Activated CD4-positive, alpha-beta memory T cell treated with anti-CD3 and anti-CD28 coated beads for 36 hours (primary cell): ENCODE measurements at places on chromosomes 12 and 14.

GRCh38 chr12:8698879-8699278 is 1.1 kb downstream of the RIMKLB start:
- no peak for DNase-seq

DNA sequence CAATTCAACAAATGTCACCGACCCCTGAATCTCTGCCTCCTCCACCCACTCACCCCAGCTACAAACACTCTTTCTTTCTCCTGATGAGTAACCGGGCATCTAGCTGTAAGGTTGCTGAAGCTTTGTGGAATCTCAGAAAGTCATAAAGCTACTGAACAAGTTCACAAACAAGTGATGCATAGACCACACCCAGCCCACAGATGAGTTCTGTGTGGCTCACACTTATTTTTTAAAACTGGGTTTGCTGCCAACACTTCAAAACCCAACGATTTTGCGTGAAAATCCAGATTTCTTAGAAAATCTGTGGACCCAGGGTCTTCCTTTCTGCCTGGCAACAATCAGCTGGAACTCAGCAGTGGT is 96.1 kb downstream of the APAF1 start:
- DNase-seq = peak; percentile 78

DNA sequence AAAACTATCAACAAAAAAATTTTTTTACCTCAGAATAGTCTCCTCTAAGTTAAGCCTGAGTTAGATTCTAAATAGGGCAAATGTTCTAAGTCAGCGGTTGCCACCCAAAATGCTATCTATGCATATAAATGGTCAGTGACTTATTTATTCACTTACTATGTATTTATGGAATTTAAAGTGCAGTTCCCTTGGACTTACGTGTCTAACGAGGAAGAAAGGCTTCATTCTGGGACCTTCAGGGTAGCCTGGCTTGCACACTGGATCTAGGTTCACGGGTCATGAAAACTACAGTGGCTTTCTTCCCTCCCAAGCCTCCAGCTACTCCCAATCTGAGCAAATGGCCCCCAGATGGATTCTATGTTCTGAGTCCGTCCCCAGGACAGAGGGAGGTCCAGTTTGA is 77.1 kb downstream of the ARF6 start:
- DNase-seq = no peak

DNA sequence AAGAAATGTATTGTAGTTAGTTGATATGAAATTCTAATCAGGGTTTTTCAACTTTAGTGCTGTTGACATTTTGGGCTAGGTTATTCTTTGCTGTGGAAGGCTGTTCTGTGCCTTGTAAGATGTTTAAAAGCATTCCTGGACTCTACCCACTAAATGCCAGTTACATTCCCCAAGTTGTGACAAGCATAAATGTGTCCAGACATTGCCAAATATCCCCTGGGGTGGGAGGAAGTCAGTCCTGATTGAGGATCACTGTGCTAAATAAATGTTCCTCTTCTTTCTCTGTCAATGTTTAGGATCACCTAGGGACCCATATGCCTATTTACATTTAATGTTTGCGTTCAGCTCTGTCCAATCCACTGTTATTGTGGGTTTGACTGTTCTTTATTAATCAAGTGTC is 268.3 kb downstream of the TMTC2 start:
- DNase-seq = no peak

- peak; percentile 26 for DNase-seq
Measured at GRCh38 chr12:113222730-113223531, 1.7 kb downstream of the TPCN1 start.

DNA sequence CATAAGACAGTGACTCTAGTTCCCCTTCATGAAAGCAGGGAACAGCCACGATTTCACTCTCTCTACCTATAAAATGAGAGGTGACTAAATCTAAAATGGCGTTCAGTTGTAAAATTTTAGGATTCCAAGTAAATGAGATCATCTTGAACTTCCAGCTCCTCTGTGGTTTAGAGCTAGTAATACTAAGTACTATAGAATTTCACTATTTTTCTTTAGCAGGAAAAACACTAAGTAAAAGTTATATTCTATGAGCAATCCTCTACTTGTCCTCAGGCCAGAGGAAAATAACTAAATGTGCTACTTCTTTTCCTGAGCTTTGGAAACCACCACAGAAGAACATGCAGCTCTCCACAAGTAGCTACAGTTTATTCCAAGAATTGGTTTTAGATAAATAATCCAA is 55.6 kb downstream of the NIN start:
- no peak for DNase-seq

DNA sequence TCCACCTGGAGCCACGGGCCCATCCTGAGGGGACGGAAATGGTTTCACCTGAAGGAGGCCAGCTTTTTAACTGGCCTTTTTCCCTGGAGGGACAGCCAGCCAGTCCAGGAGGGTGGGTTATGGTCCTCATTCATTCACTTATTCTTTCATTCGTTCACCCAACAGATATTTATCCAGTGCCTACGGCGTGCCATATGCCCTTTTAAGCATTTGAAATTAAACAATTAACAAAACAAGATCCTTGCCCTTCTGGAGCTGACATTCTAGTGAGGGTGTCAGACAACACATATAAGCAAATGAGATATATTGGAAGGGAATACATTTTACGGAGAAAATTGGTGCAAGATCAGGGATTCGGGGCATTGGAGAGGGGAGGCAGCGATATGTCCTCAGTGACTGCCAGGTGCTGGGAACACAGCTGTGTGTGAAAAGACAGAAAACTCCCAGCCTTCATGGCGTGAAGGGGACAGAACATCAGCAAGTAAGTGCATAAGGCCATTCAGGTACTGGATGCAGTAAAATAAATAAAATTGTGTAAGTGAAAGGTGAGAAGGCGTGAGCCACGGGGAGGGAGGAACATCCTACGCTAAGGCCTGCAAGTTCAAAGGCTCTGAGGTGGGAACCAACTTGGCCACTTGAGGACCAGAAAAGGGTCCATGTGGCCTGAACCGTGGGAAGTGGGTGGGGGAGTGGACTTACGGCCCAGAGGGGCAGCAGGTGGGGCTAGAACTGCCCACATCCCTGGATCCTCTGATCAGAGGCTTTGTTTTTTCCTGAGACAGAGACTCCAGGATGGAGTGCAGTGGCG is 684 bp upstream of the ABCB9 start:
- DNase-seq = no peak

GRCh38 chr12:123364532-123365024 is at the start of gene SBNO1:
SBNO1 (minus strand) TSS chr12:123364847; CDS start chr12:123350441, 14,406 bp downstream.
- DNase-seq = peak; percentile 94

DNA sequence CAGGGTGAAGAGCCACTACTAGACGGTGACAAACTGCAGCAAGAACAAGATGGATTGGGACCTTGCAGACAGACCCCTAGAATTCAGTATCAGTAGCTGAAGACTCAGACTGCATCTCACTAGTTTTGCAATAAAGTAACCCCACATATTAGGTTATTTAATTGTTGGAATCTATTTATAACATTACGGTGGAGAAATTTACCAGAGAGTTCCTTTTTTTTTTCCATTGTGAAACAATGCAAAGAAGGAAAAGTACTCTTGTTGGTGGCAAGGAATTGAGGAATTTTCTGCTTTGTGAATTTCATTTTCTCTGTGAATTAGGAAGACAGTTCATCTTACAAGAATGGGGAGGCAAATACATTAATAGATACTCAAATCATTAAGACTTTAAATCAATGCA is 185.7 kb upstream of the PPFIA2 start:
- no peak for DNase-seq

GRCh38 chr12:131723532-131723931 is 12.6 kb downstream of the SFSWAP start:
- DNase-seq = no peak

- no peak for DNase-seq
Measured at GRCh38 chr12:105409801-105410471, 79.4 kb downstream of the C12orf75 start.

- DNase-seq = no peak
Measured at GRCh38 chr12:120061575-120062214, 54.9 kb downstream of the RAB35 start.

- no peak for DNase-seq
Measured at GRCh38 chr12:92496790-92497189, 206.0 kb upstream of the PLEKHG7 start.

GRCh38 chr14:61478971-61479473 is 157.6 kb downstream of the PRKCH start:
- peak; percentile 73 for DNase-seq

- peak; percentile 40 for DNase-seq
Measured at GRCh38 chr12:52645120-52645761, 6.8 kb downstream of the KRT2 start.

- no peak for DNase-seq
Measured at GRCh38 chr14:26286913-26287205, 311.0 kb downstream of the NOVA1 start.

- DNase-seq = no peak
Measured at GRCh38 chr12:90682398-90682797, 272.6 kb downstream of the CCER1 start.

DNA sequence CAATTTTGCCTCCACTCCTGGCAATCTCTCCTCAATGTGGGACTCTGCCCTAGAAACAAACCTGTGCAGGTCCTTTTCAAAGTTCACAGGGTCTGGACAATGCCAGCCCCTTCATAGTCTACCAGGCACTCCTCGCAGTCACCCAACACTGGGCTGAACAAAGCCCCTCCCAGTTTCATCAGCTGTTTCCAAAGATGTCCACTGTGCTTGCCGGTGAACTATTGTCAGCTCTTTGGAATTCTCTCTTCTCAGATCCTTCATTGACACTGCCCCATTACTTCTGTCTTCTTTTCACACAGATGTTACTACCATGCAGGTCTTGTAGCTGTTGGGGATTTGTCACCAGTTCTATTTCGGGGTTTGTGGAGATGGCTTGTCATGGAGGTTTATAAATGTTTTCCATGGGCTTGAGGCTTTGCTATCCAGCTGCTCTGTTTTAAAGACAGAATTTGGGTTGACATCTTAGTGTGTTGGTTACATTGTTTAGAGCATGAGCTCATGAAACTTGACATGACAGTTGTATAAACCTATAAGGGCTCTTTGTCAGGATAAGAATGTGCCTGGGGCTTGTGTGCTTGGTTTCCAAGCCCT is 77.3 kb upstream of the DHRS4 start:
- no peak for DNase-seq

- DNase-seq = no peak
Measured at GRCh38 chr14:100591453-100592371, 4.5 kb upstream of the BEGAIN start.

DNA sequence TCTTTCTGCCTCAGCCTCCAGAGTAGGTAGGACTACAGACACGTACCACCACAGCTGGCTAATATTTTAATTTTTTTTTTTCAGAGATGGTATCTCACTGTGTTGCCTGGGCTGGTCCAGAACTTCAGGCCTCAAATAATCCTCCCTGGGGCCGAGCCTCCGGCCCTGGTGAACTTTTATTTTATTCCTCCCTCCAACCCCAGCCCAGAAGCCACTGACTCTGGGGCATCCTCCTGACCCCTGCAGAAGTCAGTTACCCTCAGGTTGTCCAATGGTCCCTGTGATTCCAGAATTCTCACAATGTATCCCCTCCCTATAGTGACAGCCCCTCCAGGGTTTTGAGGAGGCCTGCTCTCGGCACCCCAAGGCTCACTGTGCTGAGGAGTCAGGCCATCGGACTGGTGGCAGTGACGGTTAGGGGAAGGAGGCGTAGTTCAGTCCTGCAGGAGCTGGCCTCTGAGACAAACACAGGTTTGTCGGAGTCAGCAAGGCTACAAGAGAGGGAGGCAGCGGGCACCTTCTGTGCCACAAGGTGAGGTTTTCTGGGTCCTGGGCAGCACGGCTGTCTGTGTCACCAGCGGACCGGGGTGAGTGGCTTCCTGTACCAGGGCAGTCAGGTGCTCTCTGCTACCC is 19.4 kb upstream of the FIGNL2 start:
- DNase-seq = no peak

DNA sequence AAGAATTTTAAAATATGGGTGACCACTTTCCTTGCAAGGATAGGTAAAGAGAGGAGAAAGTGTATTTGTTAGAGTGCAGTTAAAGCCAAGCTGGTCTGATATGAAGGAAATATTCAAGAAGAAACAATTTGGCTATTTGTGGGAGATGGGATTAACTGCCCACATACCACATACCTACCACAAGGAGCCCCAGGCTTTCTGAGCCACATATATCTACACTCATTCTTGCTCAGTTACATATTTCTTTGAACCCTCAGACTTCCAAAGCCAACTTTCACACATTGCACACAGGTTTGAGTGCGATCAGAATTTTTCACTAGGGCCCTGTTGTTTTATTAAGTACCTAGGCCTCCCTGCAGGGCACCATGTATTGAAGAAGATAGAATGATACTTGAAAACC is 330.2 kb downstream of the ZFP36L1 start:
- no peak for DNase-seq

GRCh38 chr14:34403646-34404045 is 58.4 kb downstream of the SPTSSA start:
- DNase-seq = no peak

GRCh38 chr12:6923851-6924250 is 3.9 kb upstream of the ATN1 start:
- no peak for DNase-seq

GRCh38 chr12:49568442-49569162 is 660 bp upstream of the MCRS1 start:
- no peak for DNase-seq

DNA sequence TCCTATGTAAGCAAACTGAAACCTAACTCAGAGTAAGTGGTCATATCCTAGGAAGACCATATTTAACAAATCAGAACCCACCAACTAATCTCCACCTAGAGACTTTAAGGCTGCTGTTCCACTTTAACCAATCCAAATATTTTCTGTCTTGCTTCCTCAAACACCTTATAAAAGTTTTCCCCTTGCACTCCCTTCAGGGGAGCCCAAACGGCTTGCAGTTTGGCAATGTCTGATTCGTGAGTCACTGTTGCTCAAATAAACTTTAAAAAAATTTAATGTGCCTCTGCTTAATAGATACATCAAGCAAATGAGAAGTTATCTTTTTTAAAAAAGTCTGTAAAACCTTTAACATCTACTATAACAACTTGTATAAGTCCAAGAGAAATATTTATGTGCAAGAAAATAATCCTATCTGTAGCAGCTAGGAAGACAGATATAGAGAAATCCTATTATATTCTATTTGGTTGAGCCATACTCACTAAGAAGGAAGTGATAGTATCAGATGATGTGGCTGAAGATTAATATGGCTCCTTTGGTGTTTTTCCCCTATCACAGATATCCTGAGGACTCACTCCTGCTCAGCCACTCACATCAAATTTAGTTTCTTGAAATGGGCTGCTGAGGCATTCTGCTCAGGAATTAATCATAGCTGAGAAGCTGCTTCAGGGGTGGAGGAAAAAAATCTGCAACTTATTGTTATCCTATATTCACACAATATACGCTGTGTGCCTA is 65.1 kb upstream of the DUSP6 start:
- DNase-seq = no peak

DNA sequence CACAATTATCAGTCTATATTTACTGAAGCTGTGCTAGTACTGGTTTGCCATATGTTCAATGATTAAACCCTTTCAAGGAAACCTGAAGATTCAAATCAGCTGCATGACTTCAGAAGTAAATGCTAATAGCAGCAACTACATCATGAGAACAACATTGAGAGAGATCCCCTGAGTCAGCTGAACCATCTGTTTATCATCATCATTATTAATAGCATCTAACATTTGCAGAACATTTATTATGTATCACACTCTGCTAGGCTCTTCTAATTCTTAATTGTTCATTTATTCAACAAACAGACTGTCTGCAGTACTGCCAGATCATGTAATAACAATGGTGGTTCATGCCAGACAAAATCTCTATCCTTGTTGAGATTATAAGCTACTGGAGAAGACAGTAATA is 157.4 kb downstream of the KLHL28 start:
- DNase-seq = no peak
